Stimulated activated CD4-positive, alpha-beta T cell treated with anti-CD3 and anti-CD28 coated beads, Interleukin-15, amount 100 ng/mL, for 1 hour (primary cell): ENCODE measurements at places on chromosomes 6 and 20.

- no peak for DNase-seq
Observed at GRCh38 chr6:55668591-55668990, 89.6 kb upstream of the HMGCLL1 start.

DNA sequence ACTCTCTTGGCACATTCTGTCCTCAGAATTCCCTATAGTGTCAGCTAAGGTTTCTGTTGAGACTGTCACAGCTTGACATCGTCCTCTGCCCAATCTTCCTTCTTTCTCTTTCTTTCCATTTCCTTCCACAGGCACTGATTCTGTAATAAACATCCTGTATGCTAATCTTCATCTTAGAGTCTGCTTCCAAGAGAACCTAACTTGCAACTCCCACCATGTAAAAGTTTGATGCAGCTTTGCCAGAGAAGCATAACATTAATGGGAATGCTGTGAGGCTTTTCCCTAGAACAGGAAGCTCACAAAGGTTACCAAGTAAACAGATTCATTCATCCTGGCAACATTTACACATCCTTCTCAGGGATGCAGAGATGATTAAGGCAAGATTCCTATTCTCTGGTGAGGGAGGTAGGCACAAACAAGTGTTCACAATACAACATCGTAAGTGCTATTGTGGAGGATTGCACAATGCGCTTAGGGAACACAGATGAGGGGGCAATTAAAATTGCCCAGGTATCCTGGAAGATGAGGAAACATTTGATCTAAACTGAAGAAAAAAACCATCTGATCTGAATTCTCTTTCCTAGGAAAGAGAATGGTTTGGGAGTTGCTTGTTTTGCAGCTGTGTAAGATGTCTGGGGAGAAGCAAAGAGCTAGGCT, 74.7 kb downstream of the GRM1 start:
- no peak for DNase-seq

DNA sequence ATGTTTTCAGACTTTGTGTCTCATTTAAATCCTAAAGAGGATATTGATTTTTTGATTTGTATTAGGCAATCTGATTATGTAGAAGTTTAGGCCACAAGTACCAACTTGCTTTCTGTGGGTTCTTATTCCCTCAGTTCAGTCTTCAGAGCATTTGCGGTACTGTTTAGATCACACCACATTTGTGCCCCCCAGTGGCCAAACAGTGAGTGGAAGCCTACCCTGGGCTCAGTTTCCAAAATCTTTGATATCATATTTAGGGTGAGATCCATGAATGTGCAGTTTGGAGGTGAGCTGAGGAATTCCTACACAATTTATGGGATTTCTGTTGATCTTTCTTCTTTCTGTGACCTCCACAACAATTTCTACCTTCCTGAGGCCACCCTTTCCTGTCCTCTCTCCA, 92.3 kb upstream of the FUT9 start:
- DNase-seq = no peak

DNA sequence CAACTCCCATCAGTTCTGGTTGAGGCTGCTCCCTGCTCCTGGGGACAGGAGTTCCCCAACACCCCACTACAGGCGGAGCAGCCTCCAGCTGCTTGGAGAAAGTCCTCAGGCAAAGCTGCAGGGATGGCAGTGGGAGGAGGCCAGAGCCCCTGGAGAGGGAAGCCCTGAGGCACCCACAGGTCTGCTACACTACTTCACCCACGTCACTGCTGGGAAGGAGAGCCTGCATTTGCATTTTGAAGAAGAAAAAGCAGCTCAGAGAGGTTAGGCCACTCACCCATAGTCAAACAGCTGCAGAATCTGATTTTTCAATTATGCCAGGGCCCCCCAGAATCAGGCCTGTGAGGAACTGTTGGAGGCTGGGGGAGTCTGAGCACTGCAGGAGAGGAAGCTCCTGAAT, 17.2 kb downstream of the BFSP1 start:
- no peak for DNase-seq

DNA sequence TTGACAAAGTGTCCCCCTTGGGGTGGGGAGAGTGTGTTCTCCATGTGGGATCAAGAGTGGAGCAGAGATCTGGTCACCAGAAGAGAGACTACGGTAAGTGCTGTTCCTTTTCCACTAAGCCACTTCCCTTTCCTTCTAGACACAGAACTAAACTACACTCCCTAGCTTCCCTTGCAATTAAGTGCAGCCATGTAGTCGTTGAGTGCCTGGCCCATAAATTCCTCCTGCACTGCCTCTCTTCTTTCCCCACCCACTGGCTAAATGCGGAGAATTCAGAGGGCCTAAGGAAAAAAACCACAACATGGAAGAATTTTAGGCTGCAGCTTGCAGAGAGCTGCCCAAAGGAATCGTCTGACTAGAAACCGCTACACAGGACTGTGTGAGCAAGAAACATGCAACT, 1.5 kb downstream of the WDR27 start:
- no peak for DNase-seq

- no peak for DNase-seq
Observed at GRCh38 chr6:117451671-117452070, 25.9 kb upstream of the ROS1 start.

GRCh38 chr20:31845300-31845863, at the start of gene FOXS1:
Gene FOXS1 (minus strand): TSS chr20:31845604. CDS start chr20:31845542, 62 bp downstream.
- DNase-seq = no peak

- DNase-seq = no peak
Observed at GRCh38 chr6:8215631-8216030, 113.3 kb upstream of the EEF1E1 start.

GRCh38 chr6:27829453-27830211, 82.6 kb downstream of the OR2B2 start:
- no peak for DNase-seq

DNA sequence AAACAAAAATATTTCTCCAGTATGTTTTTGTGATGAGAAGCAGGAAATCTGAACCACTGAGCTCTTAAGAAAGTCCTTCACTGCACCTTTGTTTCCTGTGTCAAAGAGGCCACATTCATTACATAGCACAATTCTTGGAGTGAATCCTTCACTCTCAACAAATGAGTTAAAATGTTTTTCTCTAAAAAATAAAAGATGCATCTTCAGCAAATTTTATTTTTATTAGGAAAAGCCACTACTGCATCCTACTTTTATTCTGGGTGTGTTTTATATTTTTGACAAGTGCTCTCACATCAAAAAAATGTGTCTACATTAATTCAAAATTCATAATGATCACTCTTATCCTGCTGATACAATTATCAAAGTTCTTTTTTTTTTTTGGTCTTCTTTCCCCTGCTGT, 76.3 kb downstream of the PLCB4 start:
- DNase-seq = no peak

DNA sequence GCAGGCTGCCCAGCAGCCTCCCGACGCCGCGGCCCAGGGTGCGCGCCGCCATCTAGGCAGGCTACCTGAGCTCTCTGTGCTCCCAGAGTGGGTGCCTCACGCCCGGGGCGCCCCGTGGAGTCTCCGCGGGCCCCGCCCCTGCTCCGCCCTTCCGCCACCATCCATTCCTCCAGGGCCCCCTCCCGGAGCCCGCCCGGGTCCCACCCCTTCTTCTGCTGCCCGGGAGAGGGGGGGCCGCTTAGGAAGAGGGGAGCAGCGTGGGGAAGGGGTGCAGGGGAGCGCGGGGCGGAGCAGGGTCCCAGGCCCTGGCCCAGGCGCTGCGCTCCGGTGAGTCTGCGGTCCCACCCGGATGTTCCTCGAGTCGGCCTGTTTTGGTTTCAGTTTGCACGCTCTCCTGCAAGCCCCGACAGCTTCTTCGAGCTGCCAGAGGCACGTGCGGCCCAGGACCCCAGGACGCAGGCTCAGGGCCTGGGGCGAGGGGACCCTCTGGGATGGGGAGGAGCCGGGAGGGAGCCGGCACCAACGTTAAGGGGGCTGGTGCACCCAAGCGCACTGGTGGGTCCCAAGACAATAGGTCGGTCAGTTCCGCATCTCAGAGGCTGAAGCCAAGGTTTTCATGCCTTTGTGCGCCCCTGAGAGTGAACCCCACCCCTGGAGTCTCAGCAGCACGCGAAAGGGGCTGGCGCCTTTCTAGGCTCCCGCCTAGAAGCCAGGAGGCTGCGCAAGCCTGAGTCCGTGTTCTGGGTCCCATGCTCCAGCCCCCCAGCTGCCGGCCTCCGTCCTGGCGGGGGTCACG, at the start of gene ACSS1:
Gene ACSS1 (minus strand): TSS at position 89 of the 796 bp plus-strand sequence. CDS start 37 bp downstream, at position 52.
- DNase-seq = peak; percentile 46

DNA sequence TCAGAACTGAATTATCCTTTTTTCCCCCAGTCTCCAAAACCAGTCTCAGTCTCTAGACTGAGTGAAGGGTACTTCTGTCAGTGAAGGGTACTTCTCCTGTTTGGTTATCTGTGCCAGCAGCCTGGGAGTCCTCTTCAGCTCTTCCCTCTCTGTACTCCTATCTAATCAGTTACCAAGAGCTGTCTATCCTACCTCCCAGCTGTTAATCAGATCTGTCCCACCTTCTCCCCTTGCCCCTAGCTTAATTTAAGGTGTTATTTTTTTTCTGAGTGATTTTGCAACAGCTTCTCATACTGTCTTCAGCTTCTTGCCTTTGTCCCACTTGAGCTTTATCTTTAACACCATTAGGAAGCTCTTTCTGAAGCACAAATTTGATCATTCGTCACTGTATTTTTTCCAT, 491.9 kb upstream of the SOX4 start:
- DNase-seq = no peak

GRCh38 chr6:79234150-79235022, at the start of gene HMGN3:
Gene HMGN3 (minus strand): TSS chr6:79234682.
- peak; percentile 85 for DNase-seq

DNA sequence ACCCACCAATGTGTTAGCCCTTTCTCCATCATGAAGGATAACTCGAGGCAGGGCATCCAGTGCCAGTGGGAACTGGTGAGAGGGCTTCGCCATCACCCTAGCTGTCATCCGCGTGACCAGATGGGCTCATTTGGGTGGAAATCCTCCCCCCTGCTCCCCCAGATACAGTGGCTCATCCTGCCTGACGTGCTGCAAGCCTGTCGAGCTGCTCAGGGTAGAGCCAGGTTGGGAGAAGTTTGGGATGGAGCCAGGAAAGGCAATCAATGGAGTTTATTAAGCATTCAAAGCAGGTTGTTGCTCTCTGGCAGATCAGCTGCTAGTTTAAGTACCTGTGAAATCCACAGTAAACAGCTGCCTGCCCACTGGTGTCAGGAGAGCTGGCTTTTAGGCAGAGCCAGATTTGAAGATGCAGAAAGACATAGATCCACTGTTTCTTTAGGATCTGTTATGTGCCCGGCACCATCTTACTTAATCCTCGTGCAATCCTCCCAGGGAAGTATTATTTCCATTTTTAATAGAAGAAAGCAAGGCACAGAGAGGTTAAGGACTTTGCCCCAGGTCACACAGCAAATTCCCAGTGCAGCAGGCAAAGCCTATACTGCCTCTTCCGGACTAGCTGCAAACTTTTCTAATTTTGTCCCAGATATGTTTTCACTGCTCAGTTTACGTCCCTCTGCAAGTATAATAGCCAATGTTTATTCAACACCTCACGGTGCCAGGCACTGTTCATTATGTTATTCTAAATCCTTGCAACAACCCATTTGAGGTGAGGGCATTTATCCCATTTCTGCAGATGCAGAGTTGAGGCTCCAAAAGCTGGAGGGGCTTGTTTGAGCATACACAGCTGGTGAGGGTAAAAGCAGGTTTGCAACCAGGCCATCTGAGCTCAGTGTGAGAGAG, 54.1 kb upstream of the KCNG1 start:
- DNase-seq = no peak
